ENCODE measurements at places on chromosomes 16 and 17.

DNA sequence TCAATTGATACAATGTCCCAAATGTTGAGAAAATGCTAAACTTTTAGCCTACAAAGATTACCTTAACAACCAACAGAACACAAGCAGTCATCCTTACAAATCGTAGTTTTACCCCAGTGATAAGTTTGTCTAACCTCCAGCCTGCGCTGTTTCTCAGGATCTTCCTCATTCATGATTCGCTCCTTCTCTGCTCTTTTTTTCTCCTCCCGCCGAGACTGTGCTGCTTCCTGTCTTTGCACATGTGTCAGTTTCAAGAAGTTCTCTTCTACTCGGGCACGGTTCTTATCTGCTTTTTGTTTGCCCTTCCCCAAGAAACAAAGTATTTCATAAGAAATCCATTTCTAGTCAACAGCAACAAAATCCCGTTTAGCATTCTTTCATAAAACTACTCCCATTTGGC, 10.2 kb upstream of the STRADA start:
- no peak for DNase-seq

- no peak for DNase-seq
Measured at GRCh38 chr17:39151150-39151942, at the start of gene PLXDC1. Gene PLXDC1 (minus strand): TSS chr17:39151637. CDS start chr17:39151437, 200 bp downstream.

- peak; percentile 32 for DNase-seq
Measured at GRCh38 chr17:40558890-40559563, 6.2 kb downstream of the CCR7 start.

GRCh38 chr16:89517128-89517527, 8.9 kb downstream of the SPG7 start:
- DNase-seq, result no peak

- DNase-seq, result no peak
Measured at GRCh38 chr16:5479926-5480325, 382.3 kb upstream of the EEF2KMT start.

- DNase-seq, result no peak
Measured at GRCh38 chr16:81625544-81626153, 153.4 kb upstream of the PLCG2 start.

Data from WERI-Rb-1 (cell line).